ENCODE measurements at places on chromosomes 1 and 21. TPM values are rescaled to one million over a fixed set of nuclear protein-coding genes. Genes with fewer than 3 reads are reported as not detected.

DNA sequence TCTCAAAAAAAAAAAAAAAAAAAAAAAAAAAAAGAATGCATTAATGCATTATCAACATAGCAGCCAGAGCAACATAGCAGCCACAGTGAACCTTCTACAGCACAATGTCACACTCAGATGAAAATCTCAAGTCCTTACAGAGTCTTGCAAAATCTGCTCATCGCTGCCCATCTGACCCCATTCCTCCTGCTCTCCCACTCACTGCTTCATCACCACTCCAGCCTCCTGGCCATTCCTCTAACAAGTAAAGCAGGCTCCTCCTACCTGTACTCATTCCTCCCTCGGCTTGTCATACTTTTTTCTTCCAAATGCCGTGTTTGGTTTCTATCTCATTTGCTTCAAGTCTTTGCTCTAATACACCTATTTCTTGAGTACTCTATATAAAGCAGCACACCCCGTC, 29.5 kb downstream of the BRINP2 start:
- DNase-seq, result no peak

DNA sequence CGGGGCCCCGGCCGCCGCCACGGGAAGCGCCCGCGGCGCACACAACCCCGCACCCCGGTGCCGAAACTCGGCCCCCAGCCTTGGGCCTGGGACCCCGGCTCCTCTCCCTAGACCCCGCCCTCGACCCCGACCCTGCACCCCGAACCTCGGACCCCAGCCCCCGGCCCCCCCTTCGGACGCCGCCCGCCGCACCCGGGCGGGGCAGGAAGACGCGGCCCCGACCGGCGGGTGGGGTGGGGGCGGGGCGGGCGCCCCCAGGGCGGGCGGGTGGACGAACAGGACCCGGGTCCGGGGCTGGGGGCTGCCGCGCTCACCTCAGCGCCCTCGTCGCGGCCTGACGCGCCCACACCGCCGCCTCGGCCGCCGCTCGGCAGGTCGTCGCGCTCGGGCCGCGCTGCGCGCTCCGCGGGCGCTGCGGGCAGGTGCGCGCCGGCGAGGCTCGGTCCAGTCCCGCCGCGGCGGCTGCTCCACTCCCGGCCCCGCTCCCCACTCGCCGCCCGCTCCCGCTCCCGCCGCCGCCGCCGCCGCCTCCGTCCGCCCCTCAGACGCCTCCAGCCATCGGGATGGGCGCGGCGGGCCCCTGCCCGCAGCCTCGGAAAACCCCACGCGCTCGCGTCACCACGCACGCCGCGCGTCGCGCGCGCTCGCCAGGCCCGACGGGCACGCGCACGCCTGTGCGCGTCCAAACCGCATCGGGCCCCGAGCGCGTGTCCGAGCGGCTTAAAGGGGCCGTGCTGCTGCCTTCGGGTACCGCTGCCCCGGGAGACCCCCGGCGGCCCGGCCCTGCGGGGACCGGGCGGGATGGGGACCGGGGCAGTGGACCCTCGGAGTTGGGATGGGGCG, at the start of gene GNB1:
Gene GNB1 (minus strand): TSS at position 582 of the 843 bp plus-strand sequence. CDS start 65,634 bp downstream, outside the sequence.
- DNase-seq, result peak; percentile 90

- no peak for DNase-seq
These were observed 129.6 kb downstream of the DPYD start for GRCh38 chr1:97791251-97791650.

DNA sequence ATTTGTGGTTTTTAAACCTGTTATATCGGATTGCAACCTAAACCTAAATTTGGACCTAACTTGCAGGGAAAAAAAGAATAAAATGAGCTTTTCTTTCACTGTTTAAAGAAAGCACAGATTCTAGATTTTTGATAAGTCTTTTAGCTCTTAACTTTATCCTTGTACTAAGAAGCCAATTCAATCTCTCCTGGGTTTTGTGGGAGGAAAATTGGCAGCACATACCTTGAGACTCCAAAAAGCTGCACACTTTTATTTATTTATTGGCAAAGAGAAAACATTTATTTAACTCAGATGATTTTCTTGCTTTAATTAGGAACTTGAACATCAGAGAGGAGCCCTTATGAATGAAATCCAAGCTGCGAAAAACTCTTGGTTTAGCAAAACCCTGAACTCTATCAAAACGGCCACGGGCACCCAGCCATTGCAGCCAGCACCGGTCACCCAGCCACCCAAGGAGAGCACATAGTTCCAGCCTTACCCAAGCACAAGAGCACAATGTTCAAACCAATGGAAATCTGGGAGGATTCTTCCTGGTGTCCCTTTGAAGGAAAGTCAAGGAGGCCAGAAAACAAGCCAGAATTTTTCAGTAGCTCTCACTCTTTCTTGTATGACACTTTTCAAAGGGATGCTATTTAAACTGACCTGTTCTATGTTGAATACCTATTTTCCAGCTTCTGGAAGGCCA, 10.1 kb upstream of the CACYBP start:
- peak; percentile 31 for DNase-seq

GRCh38 chr1:6347641-6348487, 45.7 kb downstream of the ACOT7 start:
- peak; percentile 69 for DNase-seq

DNA sequence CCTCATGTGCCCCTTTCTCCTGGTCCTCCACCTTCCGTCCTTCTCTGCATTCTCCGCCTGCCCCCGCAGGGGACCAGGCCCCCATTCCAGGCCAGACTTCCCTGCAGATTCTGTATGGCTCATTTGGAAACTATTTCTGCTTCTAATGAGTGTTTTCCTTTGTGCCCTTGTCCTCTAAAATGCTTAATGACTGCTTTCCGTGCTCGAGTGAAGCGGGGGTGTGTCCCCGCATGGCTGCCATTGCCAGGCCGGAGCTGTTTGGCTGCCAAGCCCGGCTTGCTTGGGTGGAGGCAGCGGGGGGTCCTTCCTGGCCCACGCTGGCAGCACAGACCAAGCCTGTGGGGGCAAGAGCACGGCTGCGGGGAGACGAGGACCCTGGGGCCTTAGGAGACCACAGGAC, 299.3 kb upstream of the VAMP3 start:
- DNase-seq, result no peak

- no peak for DNase-seq
These were observed 129.8 kb downstream of the S1PR1 start for GRCh38 chr1:101366513-101367215.

Gene GBP1
- total RNA-seq, result 4.1 TPM

DNA sequence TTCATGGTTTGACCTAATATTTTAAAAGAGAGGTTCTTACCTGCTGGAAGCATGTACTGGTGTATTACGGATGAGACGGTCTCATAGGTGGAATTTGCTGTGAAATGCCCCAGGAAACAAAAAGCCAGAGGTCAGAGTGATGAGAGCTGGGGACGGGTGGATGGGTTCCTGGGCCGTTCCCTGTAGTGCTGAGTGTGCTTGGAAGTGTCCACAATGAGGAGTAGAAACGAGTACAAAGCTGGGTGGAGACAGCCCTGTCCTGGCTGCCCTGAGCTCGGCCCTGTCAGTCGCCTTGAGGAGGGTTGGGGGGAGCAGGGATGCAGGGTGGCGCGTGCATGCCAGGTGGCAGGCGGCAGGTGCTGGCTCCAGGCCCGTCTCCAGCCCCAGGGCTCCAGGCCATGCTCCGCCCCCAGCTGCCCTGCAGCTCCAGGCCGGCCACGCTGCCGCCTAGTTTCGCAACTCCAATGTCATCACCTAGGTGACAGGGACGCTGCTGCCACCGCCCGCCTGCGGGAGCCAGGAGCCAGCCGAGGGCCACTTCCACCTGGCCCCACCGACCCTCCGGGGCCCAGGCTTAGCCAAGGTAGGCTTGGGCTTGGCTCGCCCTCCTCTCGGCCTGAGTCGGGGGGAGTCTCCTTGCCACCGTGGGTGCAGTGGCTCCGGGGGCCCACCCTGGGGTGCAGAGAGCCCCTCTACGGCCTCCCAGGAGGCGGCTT, 16.4 kb downstream of the TP73 start:
- DNase-seq, result peak; percentile 93

Gene AMY1B
- total RNA-seq, result not detected

- no peak for DNase-seq
These were observed 39.8 kb upstream of the RGS8 start for GRCh38 chr1:182724215-182724614.

DNA sequence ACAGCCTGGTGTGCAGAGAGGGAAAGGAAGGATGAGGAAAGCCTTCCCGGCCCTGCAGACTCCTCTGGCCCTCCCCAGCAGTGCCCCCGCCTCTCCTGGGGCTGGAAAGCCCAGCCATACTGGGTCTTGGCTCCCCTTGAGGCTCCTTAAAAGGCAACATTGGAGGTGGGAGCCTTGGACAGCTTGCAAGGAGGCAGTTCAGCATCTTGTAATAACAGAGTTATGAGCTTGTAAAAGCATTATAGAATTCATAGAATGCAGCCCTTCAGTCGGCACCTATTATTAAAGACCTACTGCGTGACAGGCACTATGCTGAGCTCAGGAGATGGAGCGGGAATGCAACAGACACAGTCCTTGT, 4.2 kb downstream of the TINAGL1 start:
- DNase-seq, result no peak

DNA sequence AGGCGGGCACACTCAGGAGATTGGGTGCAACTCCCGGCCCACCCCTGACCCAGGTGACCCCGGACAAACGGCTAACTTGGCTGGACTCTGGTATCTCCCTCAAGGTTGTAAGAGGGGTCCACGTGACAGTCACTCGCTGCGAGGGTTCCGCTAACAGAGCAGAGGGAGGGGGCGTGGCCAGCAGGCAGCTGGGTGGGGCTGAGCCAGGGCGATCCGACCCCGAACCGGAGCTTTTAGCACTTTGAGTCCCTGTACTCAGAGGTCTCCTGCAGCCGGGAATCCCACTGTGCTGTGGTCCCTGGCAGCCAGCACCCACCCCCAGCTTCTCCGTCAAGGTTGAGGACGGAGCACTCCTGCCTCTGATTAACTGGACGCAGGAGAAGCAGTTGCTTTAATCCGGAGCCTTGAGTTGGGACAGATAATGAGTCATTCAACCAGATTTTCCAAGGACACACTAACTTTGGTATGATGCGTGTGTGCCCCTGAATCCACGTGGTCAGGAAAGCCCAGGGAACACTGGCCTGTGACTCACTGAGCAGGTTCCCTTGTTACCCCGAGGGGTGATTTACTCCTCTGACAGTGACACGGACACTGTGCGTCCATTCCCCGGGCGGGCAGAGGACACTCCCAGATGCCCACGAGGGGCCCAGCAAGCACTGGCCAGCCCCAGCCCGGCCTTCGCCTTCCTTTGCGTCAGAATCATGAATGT, 16.8 kb downstream of the TRPM2 start:
- peak; percentile 40 for DNase-seq

- no peak for DNase-seq
These were observed 96.4 kb downstream of the PKN2 start for GRCh38 chr1:88780485-88780884.

Gene DENND2C
- total RNA-seq, result 13.3 TPM

Gene KIF17
- total RNA-seq, result 1.1 TPM

Gene FCER1A
- 0.28 TPM for total RNA-seq

GRCh38 chr21:26836528-26836927, 8.7 kb downstream of the ADAMTS1 start:
- no peak for DNase-seq

DNA sequence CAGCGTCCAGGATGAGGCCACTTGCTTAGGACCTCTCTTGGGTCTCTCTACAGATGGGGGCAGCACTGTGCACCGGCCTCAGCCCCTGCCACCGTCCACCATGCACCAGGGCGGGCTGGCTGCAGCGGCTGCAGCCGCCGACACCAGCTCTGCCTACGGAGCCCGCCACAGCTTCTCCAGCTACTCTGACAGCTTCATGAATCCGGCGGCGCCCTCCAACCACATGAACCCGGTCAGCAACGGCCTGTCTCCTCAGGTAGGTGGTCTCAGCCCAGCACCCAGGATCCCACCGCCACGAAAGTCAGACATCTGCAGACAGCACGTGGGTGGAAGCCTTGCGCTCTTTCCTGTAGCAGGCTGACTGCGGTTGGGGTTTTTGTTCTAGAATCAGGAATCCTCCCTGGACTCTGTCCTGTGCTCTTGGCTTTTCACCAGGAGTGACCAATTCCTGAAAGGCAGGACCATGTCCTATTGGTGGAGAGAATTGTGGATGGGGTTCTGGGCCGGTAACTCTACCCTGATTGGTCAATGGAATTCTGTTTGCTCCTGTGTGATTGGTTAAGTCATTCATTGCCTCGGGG, 72.5 kb downstream of the PAX7 start:
- DNase-seq, result no peak

DNA sequence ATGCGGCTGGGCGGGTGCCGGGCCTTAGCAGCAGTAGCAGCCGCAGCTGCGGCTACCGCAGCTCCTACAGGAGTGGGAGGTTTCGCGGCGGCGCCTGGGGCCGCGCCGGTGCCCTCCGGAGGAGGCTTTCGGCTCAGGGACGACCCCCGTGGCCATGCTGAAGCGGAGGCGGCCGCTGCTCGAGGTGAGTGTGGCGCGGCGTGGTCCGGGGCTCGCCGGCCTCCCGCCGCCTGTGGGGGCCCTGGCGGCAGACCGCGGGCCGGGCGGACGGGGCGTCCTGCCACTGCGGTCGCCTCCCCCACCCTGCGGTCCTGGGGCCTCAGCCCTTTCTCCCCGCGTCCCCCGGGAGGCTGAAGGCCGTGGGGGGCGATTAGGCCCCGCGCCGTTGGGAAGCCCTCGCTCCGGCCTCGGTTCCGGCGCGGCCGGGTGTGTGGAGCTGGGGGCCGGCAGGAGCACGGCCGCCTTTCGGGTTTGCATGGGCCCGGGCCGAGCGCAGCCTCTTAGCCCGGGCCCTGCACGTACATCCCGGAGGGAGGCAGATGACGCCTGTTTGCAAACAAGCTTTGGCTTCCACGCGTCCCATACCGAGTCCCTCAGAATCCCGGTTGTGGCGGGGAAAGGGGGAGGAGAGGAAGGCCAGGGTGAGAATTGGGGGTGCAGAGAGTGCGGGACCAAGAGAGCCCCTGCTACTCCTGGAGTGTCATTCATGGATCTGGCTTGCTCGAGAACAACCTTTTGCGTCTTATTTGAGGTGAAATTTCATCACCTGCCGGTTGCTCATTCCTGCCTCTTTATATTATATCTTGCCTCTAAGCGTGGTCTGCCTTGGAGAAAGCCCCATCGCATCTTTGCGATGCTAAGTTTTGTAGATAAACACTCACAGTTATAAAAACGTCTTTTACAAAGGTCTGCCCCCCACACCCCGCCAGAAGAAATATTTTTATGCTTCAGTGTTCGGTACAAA, 613 bp downstream of the ZFYVE9 start:
- DNase-seq, result peak; percentile 49

Gene FOXD3
- 0.56 TPM for total RNA-seq

DNA sequence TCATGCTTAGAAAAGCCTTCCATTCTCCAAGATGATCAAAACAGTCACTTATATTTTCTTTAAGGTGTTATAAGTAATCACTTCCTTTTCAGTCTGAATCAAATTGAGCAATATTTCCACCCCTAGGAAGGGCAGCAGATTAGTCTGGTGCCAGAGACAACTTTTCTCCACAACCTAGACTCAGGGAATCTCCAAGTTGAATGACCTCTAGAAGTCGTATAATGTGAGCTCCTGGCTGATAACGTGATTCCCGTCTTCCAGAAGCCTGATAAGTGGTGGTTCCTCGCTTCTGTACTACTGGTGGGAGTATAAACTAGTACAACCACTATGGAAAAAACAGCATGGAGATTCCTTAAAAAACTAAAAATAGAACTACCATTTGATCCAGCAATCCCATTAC, 178.4 kb upstream of the UBE2U start:
- no peak for DNase-seq

Gene ADAM15
- 48.7 TPM for total RNA-seq
